ENCODE measurements at places on chromosomes 4 and X. TPM values are rescaled to one million over a fixed set of nuclear protein-coding genes. Genes with fewer than 3 reads are reported as not detected.

The ADH1C gene
- total RNA-seq: not detected

The MAGEB5 gene
- total RNA-seq: not detected

The RAB40AL gene
- 0.13 TPM for total RNA-seq

The CASP3 gene
- total RNA-seq: 22.5 TPM

The CT45A10 gene
- 0.23 TPM for total RNA-seq

The DCAF4L1 gene
- 0.11 TPM for total RNA-seq

The P2RY10 gene
- total RNA-seq: not detected

The SLC9B2 gene
- 8.3 TPM for total RNA-seq

The SPANXA2 gene
- total RNA-seq: not detected

The UGT2A3 gene
- 0.08 TPM for total RNA-seq

The ART3 gene
- not detected for total RNA-seq

The ABCE1 gene
- 68.1 TPM for total RNA-seq

The PNMA5 gene
- not detected for total RNA-seq

The FAM241A gene
- total RNA-seq: 1.0 TPM

The DMP1 gene
- total RNA-seq: 0.03 TPM

The RHOXF1 gene
- not detected for total RNA-seq

The SPANXA1 gene
- not detected for total RNA-seq

The CNGA1 gene
- not detected for total RNA-seq

The PCSK1N gene
- 39.5 TPM for total RNA-seq

The OTC gene
- not detected for total RNA-seq
